CD8-positive, alpha-beta memory T cell (primary cell): ENCODE measurements at places on chromosomes 2 and 18. TPM values are rescaled to one million over a fixed set of nuclear protein-coding genes. Genes with fewer than 3 reads are reported as not detected.

METTL5 gene
- 116 TPM for polyA plus RNA-seq

DQX1 gene
- polyA plus RNA-seq = not detected

ALPP gene
- not detected for polyA plus RNA-seq

ITSN2 gene
- polyA plus RNA-seq = 76.7 TPM

KCNIP3 gene
- not detected for polyA plus RNA-seq

RGPD4 gene
- polyA plus RNA-seq = not detected

LIMS4 gene
- polyA plus RNA-seq = 2.1 TPM

CD207 gene
- not detected for polyA plus RNA-seq

FAP gene
- polyA plus RNA-seq = not detected

CD8A gene
- 924 TPM for polyA plus RNA-seq

HOXD3 gene
- not detected for polyA plus RNA-seq

MARCO gene
- polyA plus RNA-seq = not detected

UGT1A3 gene
- not detected for polyA plus RNA-seq

RNF125 gene
- polyA plus RNA-seq = 66.6 TPM

ACMSD gene
- polyA plus RNA-seq = not detected
